ENCODE measurements at places on chromosomes 16 and 17. TPM values are rescaled to one million over a fixed set of nuclear protein-coding genes. Genes with fewer than 3 reads are reported as not detected.

- DNase-seq = no peak
Measured at GRCh38 chr16:57937861-57938260, 33.1 kb downstream of the CNGB1 start.

DNA sequence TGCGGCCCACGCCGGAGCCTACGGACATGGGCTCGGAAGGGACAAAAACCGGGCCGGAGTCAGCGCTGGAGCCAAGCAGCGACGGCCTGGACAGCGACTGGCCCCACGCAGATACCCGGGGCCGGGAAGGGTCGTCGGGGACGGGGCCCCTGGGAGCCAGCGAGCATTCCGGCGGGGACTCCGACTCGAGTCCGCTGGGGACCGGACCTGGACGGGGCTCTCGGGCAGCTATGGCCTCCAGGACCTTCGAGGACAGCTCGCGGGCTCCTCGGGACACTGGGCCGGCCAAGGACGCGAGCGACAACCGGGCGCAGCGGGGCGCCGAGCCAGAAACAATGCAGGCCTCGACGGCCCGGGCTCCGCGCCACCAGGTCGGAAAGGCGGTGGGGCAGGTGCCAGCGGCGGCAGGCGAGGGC lies 1.0 kb downstream of the MYO15B start:
- no peak for DNase-seq

The CDH3 gene
- total RNA-seq = not detected

The CACNG1 gene
- 142 TPM for total RNA-seq

All from myocyte (in vitro differentiated cells).